Stimulated activated CD8-positive, alpha-beta memory T cell treated with anti-CD3 and anti-CD28 coated beads, Interleukin-4, amount 100 ng/mL, for 4 hours (primary cell): ENCODE measurements at places on chromosomes 1 and 21.

DNA sequence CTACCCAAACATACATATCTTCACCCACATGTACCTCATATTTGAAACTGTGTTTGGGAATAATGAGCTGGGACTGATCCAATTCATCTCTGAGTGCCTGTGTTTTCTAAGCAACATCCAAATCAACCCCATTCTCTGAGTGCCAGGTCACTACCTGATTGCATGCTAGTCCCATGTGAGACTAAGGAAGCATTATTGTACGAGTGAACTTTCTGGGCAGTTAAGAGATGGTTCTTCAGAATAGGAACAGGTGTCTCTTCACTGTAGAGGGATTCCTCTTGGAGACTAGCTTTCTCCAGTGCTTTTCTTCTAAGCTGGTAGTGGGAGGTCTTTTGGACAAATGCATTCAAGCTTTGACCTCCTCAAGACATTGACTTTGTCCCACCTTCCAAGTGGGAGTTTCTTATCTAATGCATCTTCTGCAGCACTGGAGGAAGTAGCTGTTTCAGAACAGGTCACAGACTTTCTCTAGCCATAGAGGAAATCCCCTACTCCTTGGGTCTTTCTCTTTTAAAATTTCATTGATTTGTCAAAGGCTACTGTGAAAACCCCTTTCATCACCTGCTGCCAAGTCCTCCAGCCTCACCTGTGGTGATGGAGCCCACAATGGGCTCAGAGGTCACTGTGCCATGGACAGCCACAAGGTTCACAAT is 172.0 kb upstream of the KIAA0040 start:
- DNase-seq, result no peak

DNA sequence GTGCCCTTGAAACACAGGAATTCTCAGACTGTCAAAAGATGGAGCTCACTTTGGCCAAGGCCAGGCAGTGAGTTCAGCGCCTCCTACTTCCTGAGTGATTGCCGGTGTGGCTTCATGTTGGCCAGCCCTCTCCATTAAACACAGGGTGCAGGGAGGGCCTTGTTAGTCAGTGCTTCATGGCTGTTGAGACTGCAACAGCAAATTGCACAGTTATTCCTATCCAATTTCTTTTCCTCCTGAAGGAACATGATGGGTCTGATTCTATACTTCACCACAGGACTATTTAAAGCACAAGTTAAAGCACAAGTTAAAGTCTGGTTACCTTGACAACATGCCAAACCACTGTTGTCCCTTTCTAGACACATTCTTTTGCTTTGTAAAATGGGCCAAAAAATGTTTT is 156.6 kb downstream of the SIPA1L2 start:
- no peak for DNase-seq

- DNase-seq, result no peak
These were observed 3.1 kb upstream of the P3R3URF start for GRCh38 chr1:46179138-46180081.

GRCh38 chr1:183886853-183887252 is 81.9 kb downstream of the RGL1 start:
- no peak for DNase-seq

DNA sequence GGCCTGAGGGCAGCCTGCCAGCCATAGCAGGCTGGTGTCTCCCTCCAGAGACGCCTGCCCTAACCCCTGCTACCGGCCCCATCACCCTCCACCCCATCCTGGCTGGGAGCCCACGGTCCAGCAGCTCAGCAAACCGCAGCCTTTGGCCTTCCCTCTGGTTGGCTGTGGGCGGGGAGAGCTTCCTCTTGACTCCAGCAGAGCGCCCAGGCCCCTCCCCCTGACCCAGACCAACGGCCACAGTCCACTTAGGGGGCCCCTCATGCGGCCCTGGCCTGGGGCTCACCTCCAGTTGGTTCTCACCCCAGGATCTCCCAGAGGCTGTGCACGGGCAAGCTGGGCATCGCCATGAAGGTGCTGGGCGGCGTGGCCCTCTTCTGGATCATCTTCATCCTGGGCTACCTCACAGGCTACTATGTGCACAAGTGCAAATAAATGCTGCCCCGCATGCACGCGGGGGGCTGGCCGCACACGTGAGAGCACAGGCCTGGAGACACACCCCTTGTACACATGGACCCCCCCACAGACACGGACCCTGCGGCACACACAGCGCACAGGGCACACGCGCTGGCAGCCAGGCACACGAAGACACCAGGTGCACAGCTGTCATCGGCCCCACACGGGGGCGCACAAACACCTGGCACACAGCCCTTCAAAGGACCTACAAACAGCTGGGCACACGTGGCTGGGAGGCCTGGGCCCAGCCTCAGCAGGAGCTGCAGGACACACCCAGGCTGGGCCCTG is 3.1 kb downstream of the SMIM1 start:
- DNase-seq, result no peak

- no peak for DNase-seq
These were observed 936 bp downstream of the PAQR6 start for GRCh38 chr1:156246781-156247459.

DNA sequence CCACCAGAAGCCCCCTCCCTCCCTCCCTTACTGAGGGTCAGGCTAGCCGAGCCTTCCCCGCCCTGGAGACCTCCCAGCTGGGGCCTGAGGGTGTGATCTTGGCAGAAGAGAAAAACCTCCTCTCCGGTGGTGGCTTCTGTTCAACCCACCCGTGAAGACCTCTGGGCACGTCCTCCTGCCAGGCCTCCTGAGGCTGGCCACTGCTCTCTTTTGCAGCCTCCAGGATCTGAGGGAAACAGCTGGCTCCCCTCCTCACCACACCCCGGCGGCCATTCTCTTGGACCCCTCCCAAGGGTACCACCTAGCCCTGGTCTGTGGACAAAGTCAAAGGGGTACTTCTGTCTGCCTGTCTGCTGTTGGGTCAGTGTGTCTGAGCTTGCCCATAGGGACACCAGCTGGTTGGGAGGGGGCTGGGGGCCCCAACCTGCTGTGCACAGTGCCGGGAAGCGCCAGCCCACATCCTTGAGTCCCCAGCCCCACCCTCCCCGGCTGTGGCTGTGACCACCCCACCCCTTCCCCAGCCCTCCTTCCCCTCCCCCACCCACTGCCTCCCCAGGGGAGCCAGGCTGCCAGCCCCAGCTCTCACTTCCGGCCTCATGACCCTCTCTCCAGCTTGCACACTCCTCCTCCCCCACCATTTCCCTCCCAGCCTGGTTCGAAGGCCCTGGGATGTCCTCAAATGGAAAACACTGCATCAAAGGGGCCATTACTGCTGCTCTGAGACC is 48.1 kb downstream of the AHDC1 start:
- no peak for DNase-seq

DNA sequence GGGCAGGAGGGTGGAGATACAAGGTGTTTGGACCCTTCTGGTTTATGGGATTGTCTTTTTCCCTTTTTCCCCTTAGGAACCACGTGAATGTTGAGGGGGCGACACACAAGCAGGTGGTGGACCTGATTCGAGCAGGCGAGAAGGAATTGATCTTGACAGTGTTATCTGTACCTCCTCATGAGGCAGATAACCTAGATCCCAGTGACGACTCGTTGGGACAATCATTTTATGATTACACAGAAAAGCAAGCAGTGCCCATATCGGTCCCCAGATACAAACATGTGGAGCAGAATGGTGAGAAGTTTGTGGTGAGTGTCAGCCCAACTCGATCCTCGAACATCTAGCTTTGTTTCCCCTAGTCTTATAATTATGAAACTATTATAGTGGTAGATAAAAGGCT is 27.0 kb downstream of the SNX27 start:
- no peak for DNase-seq

- no peak for DNase-seq
These were observed 572.3 kb downstream of the MATN1 start for GRCh38 chr1:30151119-30151518.

DNA sequence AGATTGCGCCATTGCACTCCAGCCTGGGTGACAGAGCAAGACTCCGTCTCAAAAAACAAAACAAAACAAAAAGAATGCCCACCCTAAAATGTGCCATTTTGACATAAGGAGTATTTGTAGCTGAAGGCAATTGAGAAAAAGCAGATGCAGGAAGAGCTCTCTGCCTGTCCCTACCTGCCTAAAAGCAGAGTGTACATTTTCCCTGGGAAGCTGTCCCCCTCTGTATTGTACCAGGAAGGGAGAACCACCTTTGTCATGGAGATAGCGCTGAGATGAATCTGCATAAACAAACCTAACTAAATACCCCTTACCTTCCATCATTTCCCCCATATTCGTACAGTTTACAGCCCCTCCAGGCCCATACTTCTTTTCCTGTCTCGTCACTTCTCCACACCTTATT is 94.4 kb upstream of the SLC45A1 start:
- DNase-seq, result no peak

DNA sequence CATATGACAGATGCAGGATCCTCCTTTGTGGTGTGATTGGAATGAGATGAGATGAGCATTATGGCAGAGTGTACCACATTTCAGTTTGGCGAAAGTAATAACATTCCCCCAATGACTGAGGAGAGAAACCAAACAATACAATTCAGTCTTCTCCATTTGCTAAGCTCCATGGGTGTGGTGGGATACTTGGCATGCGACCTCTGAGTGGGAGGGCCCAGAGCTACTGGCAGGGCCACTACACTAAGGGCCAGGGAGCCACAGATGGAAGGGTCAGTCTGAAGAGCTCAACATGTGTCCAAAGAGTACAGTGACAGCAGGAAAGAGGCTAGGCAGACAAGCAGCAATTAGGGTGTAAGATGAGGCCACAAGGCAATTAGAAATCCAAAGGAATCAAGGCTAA is 23.8 kb upstream of the PAXBP1 start:
- no peak for DNase-seq

- DNase-seq, result no peak
These were observed 119.5 kb upstream of the COA6 start for GRCh38 chr1:234253732-234254131.

DNA sequence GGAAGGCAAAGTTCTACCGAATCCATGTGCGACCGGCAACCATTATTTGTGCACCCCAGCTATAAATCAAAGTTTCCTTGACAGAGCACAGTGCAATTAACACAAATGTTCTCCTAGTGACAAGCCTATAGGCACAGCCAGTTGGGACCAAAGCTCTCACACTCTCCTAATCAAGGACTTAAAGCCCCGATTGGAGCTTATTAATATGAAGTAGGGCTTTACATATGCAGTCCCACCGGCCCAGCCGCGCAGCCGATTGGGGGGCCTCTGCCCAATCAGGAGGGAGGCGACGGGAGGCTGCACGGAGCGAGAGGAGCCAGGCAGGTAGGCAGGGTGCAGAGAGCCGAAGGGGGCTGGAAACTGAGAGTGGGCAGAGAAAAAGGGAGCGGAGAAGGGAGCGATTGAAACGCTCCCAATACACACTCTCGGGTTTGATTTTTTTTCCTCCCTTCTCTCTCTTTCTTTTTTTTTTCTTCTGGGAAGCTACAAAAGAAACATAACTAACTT is at the start of gene ESRRG:
Gene ESRRG, minus strand, starts transcription at position 156 of the 507 bp plus-strand sequence. Its CDS starts 130 bp downstream, at position 26.
- no peak for DNase-seq

GRCh38 chr1:11528611-11529261 is 49.8 kb downstream of the DISP3 start:
- no peak for DNase-seq

DNA sequence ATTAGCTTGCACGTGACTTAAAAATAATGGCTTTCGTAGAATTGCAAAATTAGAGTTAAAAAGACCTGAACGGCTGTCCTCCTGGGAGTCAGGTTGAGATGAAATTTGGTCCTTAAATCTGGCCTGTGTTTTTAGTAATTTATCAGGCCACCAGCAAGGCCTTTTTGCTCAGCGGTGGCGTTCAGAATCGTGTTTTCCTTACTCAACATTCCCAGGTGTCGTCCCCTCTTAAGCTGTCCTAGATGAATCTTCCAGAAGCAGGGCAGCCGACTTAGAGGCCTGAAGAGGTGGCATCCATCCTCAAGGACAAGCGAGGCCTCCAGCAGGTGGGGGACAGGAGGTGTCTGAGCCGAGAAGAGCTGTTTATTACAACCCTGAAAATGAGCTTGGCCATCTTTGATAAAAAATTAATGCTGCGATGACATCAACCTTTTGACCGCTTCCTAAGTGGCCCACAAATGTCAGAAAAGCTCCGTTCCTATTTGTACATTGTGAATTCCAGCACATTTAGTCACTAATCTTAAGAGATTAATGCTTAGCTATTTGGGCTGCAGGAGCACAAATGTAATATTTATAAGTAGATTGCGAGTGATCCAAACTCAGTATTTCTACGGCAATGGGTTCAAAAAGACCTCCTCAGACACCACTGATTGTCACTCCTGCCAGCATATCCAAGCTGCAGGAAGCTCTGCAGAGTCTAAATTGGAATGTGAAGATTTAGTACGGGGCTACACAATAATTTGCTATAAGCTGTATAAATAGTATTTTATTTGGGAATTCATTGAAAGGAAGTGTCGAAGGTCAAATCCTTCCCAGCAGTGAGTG is 344.1 kb upstream of the VAMP3 start:
- DNase-seq, result no peak

- no peak for DNase-seq
These were observed 19.7 kb downstream of the BTG2 start for GRCh38 chr1:203325026-203325417.

GRCh38 chr1:74471470-74471869 is 40.9 kb downstream of the LRRC53 start:
- DNase-seq, result no peak

DNA sequence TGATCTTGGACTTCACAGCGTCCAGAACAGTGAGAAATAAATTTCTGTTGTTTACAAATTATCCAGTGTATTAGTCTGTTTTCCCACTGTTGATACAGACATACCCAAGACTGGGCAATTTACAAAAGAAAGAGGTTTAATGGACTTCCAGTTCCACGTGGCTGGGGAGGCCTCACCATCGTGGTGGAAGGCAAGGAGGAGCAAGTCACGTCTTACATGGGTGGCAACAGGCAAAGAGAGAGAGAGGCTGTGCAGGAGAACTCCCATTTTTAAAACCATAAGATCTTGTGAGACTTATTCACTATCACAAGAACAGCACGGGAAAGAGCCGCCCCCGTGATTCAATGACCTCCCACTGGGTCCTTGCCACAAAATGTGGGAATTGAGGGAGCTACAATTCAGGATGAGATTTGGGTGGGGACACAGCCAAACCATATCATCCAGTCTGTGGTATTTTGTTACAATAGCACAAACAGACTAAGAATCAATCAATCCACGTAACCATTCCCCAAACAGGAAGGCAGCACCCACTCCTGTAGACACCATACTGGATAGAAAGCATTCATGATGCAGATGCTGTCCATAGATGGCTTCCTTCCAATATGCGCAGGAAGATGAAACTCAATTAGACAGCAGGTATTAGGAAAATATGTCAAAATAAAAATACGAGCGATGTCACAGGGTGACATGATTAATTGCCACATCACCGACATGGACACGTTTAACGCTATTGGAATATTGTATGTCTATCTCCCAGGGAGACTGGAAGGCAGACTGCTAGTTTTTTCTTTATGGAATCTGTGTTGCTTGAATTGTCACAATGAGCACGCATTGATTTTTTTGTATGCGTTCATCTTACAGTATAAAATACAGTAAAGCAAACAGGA is 22.8 kb downstream of the ECE1 start:
- DNase-seq, result no peak

- no peak for DNase-seq
These were observed 150.3 kb downstream of the NUF2 start for GRCh38 chr1:163471779-163472650.

DNA sequence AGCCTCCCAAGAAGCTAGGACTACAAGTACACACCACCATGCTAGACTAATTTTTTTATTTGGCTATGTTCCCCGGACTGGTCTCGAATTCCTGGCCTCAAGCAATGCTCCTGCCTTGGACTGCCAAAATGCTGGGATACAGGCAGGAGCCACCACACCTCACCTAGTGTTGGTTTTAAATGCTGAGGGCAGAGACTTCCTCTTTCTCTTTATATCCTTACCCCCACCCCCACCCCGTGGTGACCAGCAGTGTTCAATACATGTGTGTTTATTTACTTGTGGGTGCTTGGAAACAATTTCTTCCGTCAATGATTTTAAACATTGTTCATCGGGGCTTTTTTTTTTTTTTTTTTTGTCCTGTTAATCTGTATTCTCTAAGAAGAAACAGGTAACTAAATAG is 158.9 kb downstream of the ZBTB18 start:
- DNase-seq, result no peak
